ENCODE measurements at places on chromosomes 7 and 10. TPM values are rescaled to one million over a fixed set of nuclear protein-coding genes. Genes with fewer than 3 reads are reported as not detected.

The PRSS37 gene
- polyA plus RNA-seq, result not detected

The OR2A12 gene
- not detected for polyA plus RNA-seq

The AKR1C2 gene
- 19.8 TPM for polyA plus RNA-seq

The P4HA1 gene
- polyA plus RNA-seq, result 363 TPM

The GPR15LG gene
- not detected for polyA plus RNA-seq

The CRPPA gene
- 1.8 TPM for polyA plus RNA-seq

GRCh38 chr7:133448012-133448411 lies 195.1 kb downstream of the EXOC4 start:
- no peaks in the 10 kb centered on the region for H3K36me3 ChIP-seq

DNA sequence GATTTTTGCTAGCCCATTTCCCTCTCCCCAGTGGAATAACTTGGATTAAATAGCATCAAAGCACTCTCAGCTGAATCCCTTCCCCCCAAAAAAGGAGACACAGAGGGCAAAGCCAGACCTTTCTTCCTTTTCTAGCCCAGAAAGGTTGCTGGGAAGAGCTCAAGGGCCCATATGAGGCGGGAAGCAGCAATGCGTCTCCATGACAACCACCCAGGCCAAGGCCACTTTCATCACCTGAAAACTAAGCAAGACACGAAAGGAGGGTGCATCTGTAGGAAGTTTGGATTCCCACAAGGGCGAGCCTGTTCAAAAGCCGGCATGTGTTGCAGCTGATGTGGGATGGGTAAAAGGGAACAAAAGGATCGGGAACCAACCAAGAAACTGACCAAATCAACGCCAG lies 229.1 kb downstream of the PLXNA4 start:
- no peaks in the 10 kb centered on the region for H3K4me1 ChIP-seq
- 0 out of 2 replicates have a peak, but pooled peaks cover 6% of the 10 kb centered on the region for H3K27me3 ChIP-seq

- DNase-seq, result no peak
- no peak overlapping the region for H3K27ac ChIP-seq
- H3K4me3 ChIP-seq, result no peak overlapping the region
- H3K4me1 ChIP-seq, result no peaks in the 10 kb centered on the region
Measured at GRCh38 chr7:1329966-1330800, 97.5 kb downstream of the UNCX start.

DNA sequence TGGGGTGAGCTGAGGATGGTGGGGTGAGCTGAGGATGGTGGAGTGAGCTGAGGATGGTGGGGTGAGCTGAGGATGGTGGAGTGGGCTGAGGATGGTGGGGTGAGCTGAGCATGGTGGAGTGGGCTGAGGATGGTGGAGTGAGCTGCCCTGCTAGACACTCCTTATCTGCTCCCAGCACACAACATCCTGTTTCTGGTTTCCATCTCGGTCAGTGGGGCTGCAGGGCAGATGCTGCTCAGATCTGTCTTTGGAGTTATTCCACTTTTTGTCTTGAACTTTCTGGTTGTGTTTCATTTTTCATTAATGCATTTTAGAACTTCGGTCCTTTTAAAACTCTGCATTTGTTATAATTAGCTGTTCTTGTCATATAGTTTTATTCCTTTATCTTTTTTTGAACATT lies 67.9 kb upstream of the ANTXRL start:
- H3K4me1 ChIP-seq, result peaks cover 10% of the 10 kb centered on the region
- no peaks in the 10 kb centered on the region for H3K36me3 ChIP-seq
- H3K27ac ChIP-seq, result no peak overlapping the region
- no peak overlapping the region for H3K4me3 ChIP-seq

- no peak overlapping the region for H3K27ac ChIP-seq
- no peak overlapping the region for H3K4me3 ChIP-seq
- no peaks in the 10 kb centered on the region for H3K4me1 ChIP-seq
Measured at GRCh38 chr7:48388911-48389310, 217.7 kb downstream of the ABCA13 start.

DNA sequence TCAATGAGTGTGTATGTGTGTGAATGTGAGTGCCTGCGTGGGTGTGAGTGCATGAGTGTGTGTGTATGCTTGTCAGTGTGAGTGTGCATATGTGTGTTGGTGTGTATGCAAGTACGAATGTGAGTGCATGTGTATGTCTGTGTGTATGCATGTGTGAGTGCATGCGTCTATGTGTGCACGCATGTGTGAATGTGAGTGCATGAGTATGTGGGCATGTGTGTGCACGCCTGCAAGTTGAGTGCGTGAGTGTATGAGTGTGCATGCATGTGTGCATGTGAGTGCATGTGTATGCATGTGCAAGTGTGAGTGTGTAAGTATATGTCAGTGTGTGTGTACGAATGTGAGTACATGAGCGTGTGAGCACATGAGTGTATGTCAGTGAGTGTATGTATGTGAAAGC lies 399.6 kb downstream of the PLXNA4 start:
- no peak overlapping the region for H3K27ac ChIP-seq
- H3K27me3 ChIP-seq, result peaks cover 5% of the 10 kb centered on the region
- DNase-seq, result no peak

GRCh38 chr10:70799124-70799523 lies 13.9 kb upstream of the TBATA start:
- no peak overlapping the region for H3K4me3 ChIP-seq
- no peak overlapping the region for H3K27ac ChIP-seq
- peaks cover 16% of the 10 kb centered on the region for H3K27me3 ChIP-seq
- H3K36me3 ChIP-seq, result no peaks in the 10 kb centered on the region
- 0 out of 2 replicates have a peak, but pooled peaks cover 8% of the 10 kb centered on the region for H3K4me1 ChIP-seq
- DNase-seq, result peak; percentile 61

GRCh38 chr10:30586828-30587227 lies 42.7 kb downstream of the LYZL2 start:
- H3K27me3 ChIP-seq, result no peaks in the 10 kb centered on the region
- DNase-seq, result no peak
- 0 out of 2 replicates have a peak, but pooled peaks cover 3% of the 10 kb centered on the region for H3K4me1 ChIP-seq
- H3K36me3 ChIP-seq, result no peaks in the 10 kb centered on the region

GRCh38 chr10:369684-370448 lies 234.6 kb downstream of the ZMYND11 start:
- peaks cover 13% of the 10 kb centered on the region for H3K36me3 ChIP-seq
- no peaks in the 10 kb centered on the region for H3K27me3 ChIP-seq
- H3K4me1 ChIP-seq, result peaks cover 21% of the 10 kb centered on the region
- H3K27ac ChIP-seq, result no peak overlapping the region
- DNase-seq, result peak; percentile 88

GRCh38 chr10:73650537-73651331 lies 5.1 kb downstream of the SYNPO2L start:
- H3K36me3 ChIP-seq, result no peaks in the 10 kb centered on the region
- peak overlapping the region; percentile 85 for H3K27ac ChIP-seq
- peak; percentile 86 for DNase-seq
- H3K4me1 ChIP-seq, result peaks cover 41% of the 10 kb centered on the region
- no peaks in the 10 kb centered on the region for H3K27me3 ChIP-seq
- no peak overlapping the region for H3K4me3 ChIP-seq

GRCh38 chr10:35506741-35507140 lies 98.4 kb upstream of the GJD4 start:
- no peak overlapping the region for H3K27ac ChIP-seq
- H3K4me3 ChIP-seq, result no peak overlapping the region
- no peaks in the 10 kb centered on the region for H3K4me1 ChIP-seq
- H3K27me3 ChIP-seq, result no peaks in the 10 kb centered on the region

GRCh38 chr10:123804716-123805115 lies 86.9 kb downstream of the CPXM2 start:
- H3K36me3 ChIP-seq, result no peaks in the 10 kb centered on the region
- H3K27ac ChIP-seq, result peak overlapping the region; percentile 58
- no peaks in the 10 kb centered on the region for H3K27me3 ChIP-seq
- no peak overlapping the region for H3K4me3 ChIP-seq

- no peaks in the 10 kb centered on the region for H3K36me3 ChIP-seq
- no peak overlapping the region for H3K27ac ChIP-seq
- peaks cover 18% of the 10 kb centered on the region for H3K4me1 ChIP-seq
- no peak overlapping the region for H3K4me3 ChIP-seq
Measured at GRCh38 chr10:33660329-33660728, 325.9 kb upstream of the NRP1 start.

- H3K27ac ChIP-seq, result peak overlapping the region; percentile 81
- peak overlapping the region; percentile 95 for H3K4me3 ChIP-seq
- no peaks in the 10 kb centered on the region for H3K27me3 ChIP-seq
- peak; percentile 23 for DNase-seq
Measured at GRCh38 chr10:71850021-71850742, 869 bp downstream of the PSAP start.

GRCh38 chr7:104936546-104936945 lies 77.5 kb upstream of the KMT2E start:
- H3K27ac ChIP-seq, result no peak overlapping the region
- no peak overlapping the region for H3K4me3 ChIP-seq
- no peaks in the 10 kb centered on the region for H3K27me3 ChIP-seq
- DNase-seq, result no peak
- H3K36me3 ChIP-seq, result no peaks in the 10 kb centered on the region

DNA sequence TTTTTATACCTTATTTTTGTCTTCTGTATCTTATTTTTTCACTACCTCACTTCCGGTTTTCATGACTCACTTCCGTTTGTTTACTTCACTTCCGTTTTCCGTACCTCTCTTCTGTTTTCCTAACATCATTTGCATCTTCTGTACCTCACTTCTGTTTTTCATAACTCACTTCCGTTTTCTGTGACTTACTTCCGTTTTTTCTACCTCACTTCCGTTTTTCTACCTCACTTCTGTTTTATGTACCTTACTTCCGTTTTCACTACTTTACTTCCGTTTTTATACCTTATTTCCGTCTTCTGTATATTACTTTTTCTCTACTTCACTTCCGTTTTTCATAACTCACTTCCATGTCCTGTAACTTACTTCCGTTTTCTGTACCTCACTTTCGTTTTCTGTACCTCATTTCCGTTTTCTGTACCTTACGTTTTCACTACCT lies 492.5 kb upstream of the AKR1E2 start:
- no peak overlapping the region for H3K27ac ChIP-seq
- no peak overlapping the region for H3K4me3 ChIP-seq
- no peak for DNase-seq
- no peaks in the 10 kb centered on the region for H3K27me3 ChIP-seq

GRCh38 chr10:71263376-71263775 lies 51.0 kb downstream of the UNC5B start:
- H3K27me3 ChIP-seq, result no peaks in the 10 kb centered on the region
- DNase-seq, result no peak
- H3K36me3 ChIP-seq, result no peaks in the 10 kb centered on the region
- H3K4me3 ChIP-seq, result no peak overlapping the region
- no peak overlapping the region for H3K27ac ChIP-seq

DNA sequence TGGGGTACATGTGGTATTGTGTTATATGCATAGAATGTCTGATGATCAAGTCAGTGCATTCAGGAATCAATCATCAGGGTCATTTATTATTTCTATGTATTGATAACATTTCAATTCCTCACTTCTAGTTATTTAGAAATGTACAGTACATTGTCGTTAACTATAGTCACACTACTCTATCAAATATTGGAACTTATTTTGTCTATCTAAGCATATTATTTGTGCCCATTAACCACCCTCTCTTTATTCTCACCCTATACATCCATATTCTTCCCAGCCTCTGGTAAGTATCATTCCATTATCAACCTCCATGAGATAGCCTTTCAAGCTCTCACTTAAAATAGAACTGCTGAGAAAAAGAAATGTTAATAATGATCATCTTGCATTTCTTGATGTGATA lies 596.5 kb upstream of the POT1 start:
- no peaks in the 10 kb centered on the region for H3K27me3 ChIP-seq
- no peak for DNase-seq
- H3K4me3 ChIP-seq, result no peak overlapping the region
- H3K36me3 ChIP-seq, result no peaks in the 10 kb centered on the region
- H3K27ac ChIP-seq, result no peak overlapping the region

DNA sequence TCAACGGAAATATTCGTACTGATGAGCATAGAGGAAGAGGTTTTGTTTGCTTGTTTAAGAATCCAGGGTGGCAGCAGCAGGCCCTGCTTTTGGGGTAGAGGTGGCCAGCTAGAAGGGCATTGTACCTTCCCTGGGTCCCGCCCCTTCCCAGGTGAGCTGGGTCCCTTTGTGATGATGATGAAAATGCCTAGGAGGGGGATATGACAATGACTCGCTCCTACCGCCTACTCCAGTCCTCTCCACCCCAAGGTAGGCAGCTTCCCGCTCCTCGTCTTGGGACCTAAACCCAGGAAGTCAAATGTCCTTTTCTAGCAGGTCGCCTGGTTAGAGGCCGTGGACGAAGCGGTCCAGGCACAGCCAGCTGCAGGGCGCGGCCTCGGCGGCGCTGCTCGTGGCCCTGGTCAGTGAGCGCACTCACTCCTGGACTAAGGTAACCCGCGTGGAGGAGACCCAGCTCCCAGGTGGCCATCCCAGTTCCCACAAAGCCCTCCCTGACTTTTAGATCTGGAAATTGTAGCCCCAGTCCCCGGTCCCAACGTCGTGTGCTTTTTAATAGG lies 141.4 kb downstream of the LSMEM1 start:
- no peaks in the 10 kb centered on the region for H3K4me1 ChIP-seq
- peaks cover 17% of the 10 kb centered on the region for H3K27me3 ChIP-seq
- H3K4me3 ChIP-seq, result no peak overlapping the region

DNA sequence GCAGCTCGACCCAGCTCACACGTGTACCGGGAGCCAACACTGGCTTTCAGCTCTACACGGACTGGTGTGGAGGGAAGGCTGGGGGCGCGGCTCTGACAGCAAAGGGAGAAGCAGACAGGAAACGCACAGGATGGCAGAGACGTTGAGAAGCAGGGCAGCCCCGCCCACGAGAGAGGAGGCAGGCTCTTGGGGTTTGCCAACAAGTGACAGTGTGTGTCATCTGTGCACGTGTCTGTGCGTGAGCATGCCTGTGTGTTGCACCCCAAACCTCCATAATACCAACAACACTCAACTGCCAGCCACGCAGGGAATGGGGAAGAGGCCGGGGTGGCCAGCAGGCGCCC lies 64.4 kb upstream of the PDGFA start:
- DNase-seq, result no peak
- H3K27ac ChIP-seq, result no peak overlapping the region
- H3K4me1 ChIP-seq, result no peaks in the 10 kb centered on the region
- no peaks in the 10 kb centered on the region for H3K27me3 ChIP-seq

GRCh38 chr7:95917634-95918033 lies 145.3 kb downstream of the DYNC1I1 start:
- DNase-seq, result no peak
- no peaks in the 10 kb centered on the region for H3K27me3 ChIP-seq
- H3K27ac ChIP-seq, result no peak overlapping the region
- H3K4me1 ChIP-seq, result peaks cover 14% of the 10 kb centered on the region

Data from GM23248 (cell line).